ENCODE measurements at places on chromosomes 11 and 22.

- no peak for DNase-seq
These were observed 1.8 kb downstream of the OPCML start for GRCh38 chr11:133530501-133530835.

DNA sequence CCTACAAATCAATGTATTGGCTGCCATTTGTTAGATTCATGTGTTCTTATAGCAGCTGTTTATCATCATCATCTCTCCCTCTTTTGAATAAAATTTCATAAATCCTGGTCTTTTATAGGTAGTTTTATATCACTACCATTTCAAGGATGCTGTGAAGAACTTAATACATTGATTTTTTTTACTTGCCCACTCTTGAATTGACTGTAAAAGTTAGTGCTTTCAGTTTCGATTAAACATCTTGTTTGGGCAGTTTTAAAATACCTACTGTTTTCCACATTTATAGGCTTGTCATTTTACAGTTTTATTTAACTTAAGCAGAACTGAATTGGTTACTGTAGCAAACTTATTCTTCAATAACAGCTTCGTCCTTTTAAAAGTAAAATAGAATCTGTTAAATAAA is 59.5 kb downstream of the TTC17 start:
- no peak for DNase-seq

DNA sequence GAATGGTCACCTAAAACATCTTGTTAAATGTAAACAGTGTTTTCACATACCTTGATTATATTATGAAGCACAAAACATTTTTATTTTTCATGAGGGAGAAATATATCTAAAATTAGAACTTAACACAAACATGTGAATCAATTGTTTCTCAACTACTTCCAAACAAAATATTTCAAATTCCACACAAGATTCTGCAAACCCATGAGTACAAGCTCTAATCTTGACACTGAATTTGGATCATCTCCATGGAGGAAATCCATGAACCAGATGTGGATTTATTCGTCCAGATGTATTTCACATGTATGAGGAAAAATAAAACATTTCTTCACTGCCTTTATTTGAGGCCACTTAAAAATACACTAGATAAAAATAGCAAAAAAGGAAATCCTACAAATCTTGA is 184.2 kb downstream of the SBF2 start:
- DNase-seq, result no peak

DNA sequence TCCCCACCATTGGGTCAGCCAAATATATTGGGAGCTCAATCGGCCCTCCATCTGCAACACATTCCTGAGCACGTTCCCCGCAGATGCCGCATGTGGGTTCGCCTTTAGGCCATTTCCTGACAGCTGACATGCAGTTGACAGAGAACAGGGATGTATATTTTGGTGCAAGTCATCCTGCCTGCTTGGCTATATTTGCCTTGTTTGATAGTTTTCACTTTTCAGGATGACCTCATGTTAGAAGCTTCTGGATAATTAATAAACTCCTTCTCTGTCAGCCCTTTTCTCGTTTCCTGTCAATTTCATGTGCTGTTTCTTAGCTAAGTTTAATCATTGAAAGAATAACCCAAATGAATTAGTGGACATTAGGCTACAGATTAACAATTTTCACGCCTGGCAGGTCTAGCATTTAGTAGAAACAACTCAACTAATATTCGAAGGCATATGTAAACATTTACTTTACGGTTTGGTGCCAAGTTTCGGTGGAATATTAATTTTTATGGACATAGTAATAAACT is 105.8 kb upstream of the SLC5A12 start:
- DNase-seq, result no peak

GRCh38 chr22:26718905-26719304 is 61.5 kb downstream of the MIAT start:
- DNase-seq, result no peak

- DNase-seq, result no peak
These were observed 60.6 kb upstream of the E2F8 start for GRCh38 chr11:19301361-19301760.

DNA sequence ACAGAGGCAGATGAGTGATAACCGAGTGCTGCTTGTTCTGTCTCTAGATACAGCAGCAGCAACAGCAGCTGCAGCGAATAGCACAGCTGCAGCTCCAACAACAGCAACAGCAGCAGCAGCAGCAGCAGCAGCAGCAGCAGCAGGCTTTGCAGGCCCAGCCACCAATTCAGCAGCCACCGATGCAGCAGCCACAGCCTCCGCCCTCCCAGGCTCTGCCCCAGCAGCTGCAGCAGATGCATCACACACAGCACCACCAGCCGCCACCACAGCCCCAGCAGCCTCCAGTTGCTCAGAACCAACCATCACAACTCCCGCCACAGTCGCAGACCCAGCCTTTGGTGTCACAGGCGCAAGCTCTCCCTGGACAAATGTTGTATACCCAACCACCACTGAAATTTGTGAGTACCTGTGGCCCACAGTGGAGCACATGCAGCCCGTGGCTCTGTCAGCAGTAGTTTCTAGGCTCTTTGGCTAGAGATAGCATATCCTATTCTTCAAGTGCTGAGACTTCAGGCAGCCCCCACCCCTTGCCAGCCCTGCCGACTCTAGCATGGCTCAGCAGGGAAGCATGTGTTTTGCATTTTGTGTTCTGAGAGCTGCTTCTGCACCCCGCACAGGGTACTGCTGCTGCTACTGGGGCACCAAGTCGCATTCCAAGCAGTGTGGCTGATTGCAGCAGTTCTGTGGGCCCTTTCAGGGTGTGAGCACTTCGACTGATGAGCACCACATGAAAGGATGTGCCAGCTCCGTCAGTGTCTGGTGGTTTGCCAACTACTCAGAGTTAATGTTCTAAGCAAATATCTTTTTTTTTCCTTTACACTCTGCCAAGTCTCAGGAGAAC is 59.2 kb downstream of the MED15 start:
- no peak for DNase-seq

- peak; percentile 17 for DNase-seq
These were observed 24.8 kb downstream of the RASSF10 start for GRCh38 chr11:13033760-13034533.

DNA sequence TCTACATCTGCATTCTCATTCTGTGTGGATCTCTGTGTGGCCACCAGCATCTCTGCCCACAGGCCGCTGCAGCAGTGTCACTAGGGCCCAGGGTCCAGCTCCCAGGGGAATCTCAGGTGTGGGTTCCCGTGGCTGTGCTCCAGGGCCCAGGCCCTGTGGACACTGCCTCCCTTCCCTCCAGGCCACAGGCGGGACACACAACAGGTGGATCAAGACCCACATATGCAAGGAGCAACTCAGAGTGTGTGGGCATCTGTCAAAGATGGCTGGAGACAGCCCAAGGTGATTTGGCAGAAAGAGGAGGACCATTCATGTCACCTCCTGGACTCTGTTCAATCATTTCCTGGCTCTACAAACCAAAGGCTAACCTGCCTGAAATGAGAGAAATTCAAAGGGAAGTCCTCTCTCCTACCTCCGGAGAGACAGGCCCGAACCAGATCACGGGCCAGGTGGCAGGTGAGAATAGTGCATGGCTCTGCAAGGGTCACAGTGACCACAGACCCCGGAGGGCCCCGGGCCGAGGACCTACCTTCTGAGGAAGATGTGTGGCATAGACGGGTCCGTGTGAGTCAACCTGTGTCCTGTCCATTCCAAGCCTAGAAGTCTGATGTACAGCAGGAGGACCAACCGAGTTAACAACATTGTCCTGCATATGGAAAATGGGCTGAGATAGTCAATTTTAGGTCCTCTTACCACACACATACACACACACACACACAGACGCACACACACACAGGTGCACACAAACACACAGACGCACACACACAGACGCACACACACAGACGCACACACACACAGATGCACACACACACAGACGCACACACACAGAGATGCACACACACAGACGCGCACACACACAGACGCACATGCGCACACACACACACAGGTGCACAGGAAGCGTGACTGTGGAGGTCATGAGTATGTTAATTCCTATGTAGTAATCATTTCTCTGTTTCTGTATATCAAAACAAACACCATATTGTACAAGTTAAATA is 1068.5 kb downstream of the BRD1 start:
- no peak for DNase-seq
